Uterus (tissue), 4 donors: ENCODE measurements at places on chromosomes 12 and 14.

DNA sequence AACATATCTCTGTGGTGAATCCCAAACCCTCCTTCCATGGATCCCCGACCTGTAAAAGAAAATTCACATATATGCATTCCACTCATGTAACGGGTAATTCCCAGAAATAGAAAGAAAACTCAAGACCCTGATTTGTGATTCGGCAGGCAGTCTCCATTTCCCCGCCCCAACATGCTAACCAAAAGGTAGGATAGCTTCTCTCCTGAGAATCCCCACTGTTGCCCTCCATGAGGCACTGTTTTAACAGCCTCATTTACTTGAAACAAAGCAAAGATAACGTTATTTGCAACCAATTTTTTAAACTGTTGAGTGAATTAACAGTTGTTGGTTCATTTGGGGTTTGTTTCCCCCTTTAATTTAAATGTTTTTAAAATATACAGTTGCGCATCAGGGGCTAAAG, 774 bp upstream of the SLC2A13 start:
- DNase-seq = no peak
- peak overlapping the region; percentile 94 for H3K4me3 ChIP-seq
- H3K27ac ChIP-seq = peak overlapping the region; percentile 91
- no peaks in the 10 kb centered on the region for H3K36me3 ChIP-seq

DNA sequence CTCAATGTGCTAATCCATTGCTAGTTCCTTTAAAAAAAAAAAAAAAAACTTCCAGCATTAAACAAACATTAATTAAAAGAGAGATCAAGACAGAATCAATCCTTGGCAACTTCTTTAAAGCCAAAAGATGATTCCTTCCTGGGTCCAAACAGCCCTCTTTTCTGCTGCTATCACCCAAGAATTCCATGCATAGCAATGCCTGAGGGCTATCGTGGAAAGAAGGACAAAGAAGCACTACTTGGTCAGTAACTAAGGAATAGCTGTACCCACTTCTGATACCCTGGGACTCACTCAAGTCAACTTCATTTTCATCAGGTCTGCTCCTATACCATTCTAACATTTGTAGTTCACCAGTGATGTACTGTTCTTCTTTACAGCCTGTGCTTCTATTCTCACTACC, 51.8 kb downstream of the SLC38A2 start:
- no peak overlapping the region for H3K27ac ChIP-seq
- no peak for DNase-seq
- no peak overlapping the region for H3K4me3 ChIP-seq
- H3K36me3 ChIP-seq = no peaks in the 10 kb centered on the region

DNA sequence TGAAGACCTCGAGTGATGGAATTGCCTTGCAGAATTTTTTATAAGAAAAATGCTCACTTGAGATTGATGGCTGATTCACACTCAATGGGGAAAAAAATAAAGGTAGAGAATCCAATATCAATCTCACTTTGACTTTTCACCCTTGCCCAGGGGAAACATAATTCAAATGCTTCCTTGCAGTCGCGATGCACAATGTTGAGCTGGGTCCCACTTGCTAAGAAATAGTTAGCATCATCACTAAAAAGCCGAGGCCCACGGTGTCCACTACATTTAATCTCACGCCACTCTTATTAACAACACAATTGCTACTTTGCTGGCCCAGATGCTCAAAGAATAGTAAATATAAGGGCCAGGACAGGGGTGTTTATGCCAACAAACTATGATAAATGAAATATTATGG, 223.4 kb downstream of the SPTSSA start:
- DNase-seq = no peak
- H3K4me3 ChIP-seq = no peak overlapping the region
- H3K4me1 ChIP-seq = no peaks in the 10 kb centered on the region
- no peak overlapping the region for H3K27ac ChIP-seq

DNA sequence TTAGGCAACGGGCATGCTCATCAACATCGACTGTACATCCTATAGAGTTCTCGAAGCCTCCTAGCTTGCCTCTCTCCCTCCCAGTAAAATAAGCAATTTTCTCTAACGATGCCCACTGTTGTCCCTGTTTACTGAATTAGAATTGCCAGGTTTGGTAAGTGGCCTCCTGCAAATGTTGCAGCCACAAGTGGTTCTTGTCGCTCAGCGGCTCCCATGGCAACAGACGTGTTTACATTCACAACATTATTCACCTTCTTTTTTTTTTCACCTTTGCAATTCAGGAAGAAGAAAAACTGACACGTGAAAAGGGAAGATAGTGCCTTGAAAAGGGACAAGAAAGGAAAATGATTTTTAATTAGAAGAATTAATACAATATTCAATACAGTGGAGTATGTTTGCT, 100.9 kb upstream of the PKP2 start:
- H3K4me1 ChIP-seq = no peaks in the 10 kb centered on the region
- no peak for DNase-seq
- H3K36me3 ChIP-seq = no peaks in the 10 kb centered on the region
- H3K27me3 ChIP-seq = no peaks in the 10 kb centered on the region
- H3K27ac ChIP-seq = no peak overlapping the region
- no peak overlapping the region for H3K4me3 ChIP-seq

GRCh38 chr14:64703395-64704142, 655 bp upstream of the PLEKHG3 start:
- no peak for DNase-seq
- H3K36me3 ChIP-seq = no peaks in the 10 kb centered on the region
- peak overlapping the region; percentile 84 for H3K4me3 ChIP-seq
- H3K27ac ChIP-seq = peak overlapping the region; percentile 94
- no peaks in the 10 kb centered on the region for H3K27me3 ChIP-seq
